Stimulated activated CD4-positive, alpha-beta T cell treated with anti-CD3 and anti-CD28 coated beads, Interleukin-15, amount 100 ng/mL, for 1 hour (primary cell): ENCODE measurements at places on chromosomes 11 and 22.

GRCh38 chr22:43011079-43011478, 3.9 kb downstream of the PACSIN2 start:
- DNase-seq: no peak

GRCh38 chr11:12070446-12071267, 39.7 kb upstream of the MICAL2 start:
- no peak for DNase-seq

GRCh38 chr11:67504005-67504949, 886 bp downstream of the PITPNM1 start:
- DNase-seq: no peak

- no peak for DNase-seq
These were observed 21.4 kb upstream of the FGF3 start for GRCh38 chr11:69840371-69841169.

- DNase-seq: no peak
These were observed 2.9 kb downstream of the IL18 start for GRCh38 chr11:112161012-112161411.

- DNase-seq: no peak
These were observed 121.5 kb downstream of the ST3GAL4 start for GRCh38 chr11:126476977-126477376.

GRCh38 chr22:46561435-46561905, 24.1 kb upstream of the CELSR1 start:
- DNase-seq: no peak

DNA sequence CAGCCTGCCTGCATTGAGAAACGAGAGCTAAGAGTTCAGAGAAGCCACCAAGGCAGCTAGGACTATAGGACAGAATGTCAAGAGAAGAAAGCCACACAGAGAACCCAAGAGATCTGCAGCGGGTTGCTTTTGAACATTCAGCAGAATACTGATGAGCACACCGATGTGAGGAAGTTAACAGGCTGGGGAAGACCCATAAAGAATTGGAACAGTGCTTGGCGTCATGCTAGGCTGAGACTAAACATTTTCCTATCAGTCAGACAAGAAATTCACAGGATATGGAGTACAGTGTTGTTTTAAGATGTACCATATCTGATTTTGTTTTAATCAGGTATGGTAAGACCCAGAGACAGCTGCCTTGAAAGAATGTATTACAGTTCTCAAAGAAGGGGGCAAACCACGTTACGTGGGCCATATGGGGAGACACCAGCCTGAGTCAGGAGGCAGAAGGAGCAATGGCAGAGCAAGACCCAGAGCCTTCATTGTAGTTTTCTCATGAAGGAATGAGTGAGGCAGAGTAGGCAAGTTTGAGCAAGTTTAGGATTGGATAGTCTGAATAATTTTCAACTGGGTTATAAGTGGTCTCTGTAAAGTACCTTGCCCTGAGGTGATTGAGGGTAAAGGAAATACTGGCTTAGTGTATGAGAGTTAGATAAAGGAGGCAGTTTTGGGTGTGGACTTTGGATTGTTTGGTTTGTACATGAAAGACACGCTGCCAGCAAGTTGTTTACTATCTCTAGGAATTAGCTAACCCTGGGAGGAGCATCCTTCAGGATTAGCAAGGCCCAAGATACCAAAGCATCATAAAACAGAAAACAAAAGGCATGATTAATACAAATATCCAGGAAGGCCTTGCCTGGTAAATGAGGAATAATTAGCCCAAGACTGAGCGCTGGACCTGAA, 14.3 kb downstream of the LRRC75B start:
- no peak for DNase-seq

GRCh38 chr22:24424001-24424900, 3.1 kb upstream of the ADORA2A start:
- DNase-seq: no peak

GRCh38 chr11:135073381-135073780, 661.3 kb upstream of the B3GAT1 start:
- DNase-seq: no peak

- DNase-seq: no peak
These were observed 201.2 kb upstream of the E2F8 start for GRCh38 chr11:19441752-19442553.

GRCh38 chr11:29623144-29623722, 393.6 kb downstream of the KCNA4 start:
- no peak for DNase-seq

GRCh38 chr11:2671748-2672147, 28.0 kb downstream of the KCNQ1OT1 start:
- DNase-seq: no peak

DNA sequence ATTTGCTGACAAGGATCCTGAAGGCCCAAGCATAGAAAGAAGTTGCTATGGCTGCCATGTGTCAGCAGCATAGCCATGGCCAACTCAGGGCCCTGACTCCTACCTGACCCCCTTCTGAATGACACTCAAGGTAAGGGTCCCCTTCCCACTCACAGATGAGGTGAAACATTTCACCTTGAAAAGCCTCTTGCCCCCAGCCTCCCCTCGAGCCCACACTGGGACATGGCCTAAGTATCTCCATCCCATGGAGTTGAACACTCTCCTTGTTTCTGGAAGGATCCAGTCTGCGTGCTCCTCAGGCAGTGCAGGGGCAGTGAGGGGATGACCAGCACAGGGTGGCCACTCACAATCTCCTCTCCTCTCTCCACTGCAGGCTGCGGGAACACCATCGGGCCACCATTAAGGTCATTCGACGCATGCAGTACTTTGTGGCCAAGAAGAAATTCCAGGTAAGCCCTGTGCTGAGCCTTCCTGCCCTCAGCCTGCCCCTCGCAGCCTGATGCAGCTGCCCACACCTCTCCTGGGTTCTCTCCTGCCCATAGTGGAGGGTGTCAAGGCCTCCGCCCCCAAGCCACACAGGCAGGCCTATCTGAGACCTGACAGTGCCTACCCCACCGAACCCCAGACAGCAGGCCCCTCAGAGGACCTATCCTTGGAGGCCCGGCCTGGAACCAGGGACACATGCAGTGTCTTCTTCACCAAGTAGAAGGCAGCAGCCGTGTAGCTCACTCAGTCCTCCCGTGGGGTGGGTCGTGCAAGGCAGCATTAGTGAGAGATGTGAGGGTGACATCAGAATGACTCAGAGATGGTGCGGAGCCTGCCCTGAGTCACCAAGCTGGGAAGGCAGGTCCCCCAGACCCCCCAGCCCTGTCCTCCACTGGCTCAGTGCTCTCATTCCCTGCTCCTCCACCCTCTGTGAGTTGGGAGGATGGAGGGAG, 68.9 kb upstream of the KCNQ1OT1 start:
- no peak for DNase-seq

GRCh38 chr11:96105197-96105895, 181.4 kb upstream of the MTMR2 start:
- DNase-seq: no peak

DNA sequence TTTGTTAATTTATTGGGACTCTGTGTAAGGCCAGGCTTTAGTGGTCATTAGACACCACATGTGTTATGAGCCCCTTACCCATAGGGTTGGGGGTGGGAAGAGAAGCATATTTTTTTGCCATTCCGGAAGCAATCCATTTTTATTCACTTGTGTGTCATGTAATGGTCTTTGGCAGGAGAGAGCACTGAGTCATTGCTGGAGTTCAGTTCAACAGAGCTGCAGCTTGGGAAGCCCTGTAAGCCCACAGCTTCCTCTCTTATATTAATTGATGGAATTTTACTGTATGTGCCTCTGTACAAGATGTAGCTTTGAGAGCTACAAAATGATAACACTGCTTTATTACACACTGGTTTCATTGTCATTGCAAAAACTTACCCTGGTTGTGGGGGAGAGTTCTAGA, 177.3 kb upstream of the SORL1-AS1 start:
- no peak for DNase-seq

DNA sequence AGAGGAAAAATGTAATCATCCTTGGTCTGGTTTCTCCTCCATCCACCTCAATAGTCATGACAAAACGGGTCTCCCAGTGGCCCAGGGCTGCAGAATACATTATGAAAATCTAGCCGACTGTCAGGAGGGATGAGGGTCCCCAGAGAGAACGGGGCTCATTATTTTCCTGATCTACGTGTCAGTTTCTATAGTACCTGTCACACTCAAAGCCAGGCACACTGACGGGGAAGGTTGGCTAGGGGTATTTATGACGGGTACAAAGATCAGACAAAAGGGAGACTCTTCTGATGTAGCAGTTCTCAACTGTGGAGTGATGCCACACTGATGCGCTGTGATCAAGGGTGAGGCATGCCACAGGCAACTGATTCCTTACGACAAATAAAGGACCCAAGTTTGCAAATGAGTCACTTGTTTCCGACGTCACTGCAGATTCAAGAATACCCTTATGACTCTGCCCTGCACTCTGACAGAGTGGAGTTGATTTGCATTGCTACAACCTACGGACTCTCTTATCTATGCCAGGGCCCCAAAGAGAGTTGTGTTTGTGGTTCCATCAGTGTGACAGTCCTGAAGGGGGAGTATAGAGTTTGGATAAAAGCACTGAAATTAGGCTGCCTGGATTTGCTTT, 188.2 kb upstream of the TBCEL start:
- DNase-seq: no peak

DNA sequence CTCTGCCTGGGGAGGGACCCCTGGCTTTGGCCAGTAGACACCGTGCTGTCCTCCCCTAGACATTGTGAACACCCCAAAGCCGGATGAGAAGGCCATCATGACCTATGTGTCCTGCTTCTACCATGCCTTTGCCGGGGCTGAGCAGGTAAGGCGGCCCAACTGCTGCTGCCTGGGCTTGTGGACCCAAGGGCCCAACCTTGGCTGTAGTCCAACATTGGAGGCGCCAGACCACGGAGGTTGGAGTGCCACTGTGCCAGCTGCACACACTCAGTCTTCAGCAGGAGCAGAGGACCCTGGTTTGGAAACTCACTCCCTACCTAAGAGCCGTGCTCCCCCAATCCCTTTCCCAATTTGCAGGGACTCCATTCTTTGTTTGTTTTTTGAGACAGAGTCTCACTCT, 9.4 kb downstream of the ACTN3 start:
- DNase-seq: no peak

DNA sequence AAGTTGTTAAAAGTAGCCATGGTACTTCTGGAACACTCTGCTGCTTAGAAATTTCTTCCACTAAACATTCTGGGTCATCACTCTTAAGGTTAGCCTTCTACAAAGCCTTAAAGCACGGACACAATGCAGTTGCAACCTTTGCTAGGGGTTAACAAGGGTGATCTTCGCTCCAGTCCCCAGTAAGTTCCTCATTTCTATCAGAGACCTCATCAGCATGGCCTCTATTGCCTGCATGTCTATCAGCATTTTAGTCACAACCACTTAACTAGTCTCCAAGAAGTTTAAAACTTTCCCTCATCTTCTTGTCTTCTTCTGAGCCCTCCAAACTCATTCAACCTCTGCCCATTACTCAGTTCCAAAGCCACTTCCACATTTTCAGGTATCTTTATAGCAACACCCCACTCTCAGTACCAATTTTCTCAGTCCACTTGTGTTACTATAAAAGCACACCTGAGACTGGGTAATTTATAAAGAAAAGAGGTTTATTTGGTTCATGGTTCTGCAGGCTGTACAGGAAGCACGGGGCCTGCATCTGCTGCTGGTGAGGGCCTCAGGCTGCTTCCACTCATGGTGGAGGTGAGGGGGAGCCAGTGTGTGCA, 48.7 kb upstream of the TH start:
- no peak for DNase-seq
